Mucosa of gallbladder (tissue), 1 donor: ENCODE measurements at places on chromosomes 12 and 14. TPM values are rescaled to one million over a fixed set of nuclear protein-coding genes. Genes with fewer than 3 reads are reported as not detected.

- DNase-seq: no peak
Measured at GRCh38 chr14:101405171-101405883, 156.0 kb upstream of the DIO3 start.

DNA sequence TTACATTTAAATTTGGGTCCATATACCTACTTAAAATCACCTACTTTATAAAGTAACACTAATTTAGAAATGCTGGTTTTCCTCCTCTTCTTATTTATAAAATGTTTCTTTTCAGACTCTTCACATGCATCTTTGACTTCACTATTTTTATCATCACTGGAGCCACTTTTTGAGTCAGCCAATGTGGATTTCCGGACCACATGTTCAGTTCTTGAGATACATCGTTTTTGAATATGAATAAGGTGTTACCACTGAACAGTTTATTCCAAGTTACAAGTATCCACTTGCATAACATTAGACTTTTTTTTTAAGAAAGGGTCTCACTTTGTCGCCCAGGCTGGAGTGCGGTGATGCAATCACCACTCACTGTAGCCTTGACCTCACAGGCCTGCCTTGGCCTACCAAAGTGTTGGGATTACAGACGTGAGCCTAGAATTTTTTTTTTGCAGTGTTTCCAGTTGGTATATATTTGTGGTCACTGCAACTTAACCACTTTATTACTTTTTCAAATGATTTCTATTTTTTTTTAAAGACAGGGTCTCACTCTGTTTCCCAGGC lies 5.7 kb downstream of the FNTB start:
- no peak for DNase-seq

- DNase-seq: no peak
Measured at GRCh38 chr12:93571925-93572711, at the start of gene SOCS2. Gene SOCS2, plus strand, starts transcription at chr12:93572675. Its CDS starts 223 bp downstream, at chr12:93572898.

- DNase-seq: no peak
Measured at GRCh38 chr12:52526511-52526951, 6.3 kb upstream of the KRT5 start.

DNA sequence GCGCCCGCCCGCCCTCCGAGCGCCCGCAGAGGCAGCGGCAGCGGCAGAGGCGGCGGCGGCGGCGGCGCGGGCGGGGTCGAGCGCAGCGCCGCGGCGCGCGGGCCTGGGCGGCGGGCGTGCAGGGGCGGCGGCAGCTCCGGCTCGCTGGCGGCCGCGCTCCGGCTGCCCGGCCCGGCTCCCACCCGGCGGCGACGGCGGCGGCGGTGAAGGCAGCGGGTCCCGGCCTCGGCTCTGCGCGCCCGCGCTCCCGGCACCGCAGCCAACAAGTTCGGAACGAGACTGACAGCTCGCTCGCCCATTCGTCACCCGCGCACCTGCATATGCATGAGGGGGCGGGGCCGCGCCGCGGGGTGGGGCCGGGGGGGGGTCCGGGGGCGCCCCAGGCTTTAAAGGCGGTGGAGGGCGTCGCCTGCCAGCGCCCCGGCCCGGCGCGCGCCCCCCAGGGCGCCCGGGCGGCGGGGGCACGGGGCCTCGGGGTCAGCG lies at the start of gene JAG2:
Gene JAG2 (minus strand): TSS at position 281 of the 483 bp plus-strand sequence. CDS start 356 bp downstream, outside the sequence.
- no peak for DNase-seq

DNA sequence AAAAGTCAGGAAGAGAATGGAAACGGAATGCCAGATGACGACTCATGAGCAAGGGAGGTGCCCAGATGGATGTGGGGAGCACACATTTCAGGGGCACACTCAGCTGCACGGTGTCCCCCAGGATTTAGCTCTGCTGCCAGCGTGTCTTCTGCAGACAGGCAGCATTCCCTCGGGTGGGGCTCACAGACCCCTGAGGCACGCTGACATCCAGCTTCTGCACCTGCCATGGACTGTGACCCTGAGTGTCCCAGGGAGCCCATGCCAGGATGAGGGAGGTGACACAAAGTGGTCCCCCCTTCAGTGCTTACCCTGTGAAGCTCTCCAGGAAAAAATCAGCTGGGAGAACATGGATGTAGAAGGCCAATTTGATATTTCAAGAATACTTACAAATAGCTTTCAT lies 84.2 kb downstream of the PIWIL1 start:
- DNase-seq: no peak

- DNase-seq: no peak
Measured at GRCh38 chr14:71362920-71363584, 455.8 kb downstream of the PCNX1 start.

Gene WNT1
- total RNA-seq: 0.29 TPM

DNA sequence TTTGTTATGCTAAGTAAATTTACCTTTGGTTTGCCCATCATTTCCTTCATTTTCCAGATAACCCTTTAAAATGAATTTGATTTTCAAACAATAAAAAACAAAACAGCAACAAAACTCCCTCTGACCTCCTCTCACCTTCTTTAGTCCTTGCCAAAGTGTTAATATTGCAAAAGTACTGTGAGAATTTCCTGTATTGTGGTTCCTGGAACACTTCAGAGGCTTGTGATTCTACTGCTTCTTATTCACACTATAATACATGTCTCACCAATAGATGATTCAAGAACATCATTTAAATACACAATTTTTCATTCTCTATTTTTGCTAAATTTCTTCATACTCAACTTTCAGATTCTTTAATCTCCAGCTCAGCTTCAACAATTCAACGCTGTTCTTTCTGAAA lies at the start of gene KLRD1:
Gene KLRD1 (plus strand): TSS at position 241 of the 400 bp plus-strand sequence. CDS start 208 bp downstream, outside the sequence.
- no peak for DNase-seq

Gene SOAT2
- 0.75 TPM for total RNA-seq

Gene BEGAIN
- 4.5 TPM for total RNA-seq

GRCh38 chr12:96514328-96514727 lies 25.0 kb downstream of the CFAP54 start:
- no peak for DNase-seq

Gene CPSF2
- total RNA-seq: 50.0 TPM

DNA sequence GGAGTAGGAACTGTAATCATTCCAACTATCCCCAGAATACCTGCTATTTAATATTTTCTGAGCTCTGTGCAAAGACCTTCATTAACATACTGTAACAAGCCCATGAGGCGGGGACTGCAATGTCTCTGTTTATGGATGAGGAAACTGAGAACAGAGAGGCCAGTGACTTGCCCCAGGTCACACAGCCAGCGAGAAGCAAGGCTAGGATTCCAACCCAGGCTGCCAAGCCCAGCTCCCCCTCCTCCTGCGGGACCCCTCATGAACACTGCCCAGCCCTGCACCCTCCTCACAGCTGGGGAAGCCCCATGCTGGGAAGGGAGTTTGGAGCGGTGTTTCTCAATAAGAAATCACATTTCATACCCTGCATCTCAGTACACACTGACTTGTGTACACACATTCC lies 10.9 kb downstream of the HVCN1 start:
- no peak for DNase-seq
